Hematopoietic multipotent progenitor cell (in vitro differentiated cells): ENCODE measurements at places on chromosomes 11 and 22.

DNA sequence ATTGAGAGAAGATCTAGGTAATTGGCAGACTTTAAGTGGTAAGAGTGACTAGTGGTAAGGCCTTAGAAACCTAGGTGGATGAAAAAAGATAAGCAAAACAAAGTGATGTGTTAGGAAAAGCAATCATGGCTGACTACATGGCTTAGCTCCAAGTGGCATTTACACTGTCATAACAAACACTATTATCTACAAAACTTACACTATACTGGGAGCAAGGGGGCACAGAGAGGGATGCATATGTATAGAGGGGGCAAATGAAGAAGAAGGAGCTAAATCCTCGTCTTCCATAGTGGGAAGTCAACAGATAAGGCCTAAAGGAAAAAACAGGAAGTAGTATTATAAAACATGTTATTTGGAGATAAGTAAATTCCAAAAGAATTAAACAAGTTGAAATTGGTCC, 32.5 kb downstream of the ADORA2A start:
- no peak for DNase-seq

DNA sequence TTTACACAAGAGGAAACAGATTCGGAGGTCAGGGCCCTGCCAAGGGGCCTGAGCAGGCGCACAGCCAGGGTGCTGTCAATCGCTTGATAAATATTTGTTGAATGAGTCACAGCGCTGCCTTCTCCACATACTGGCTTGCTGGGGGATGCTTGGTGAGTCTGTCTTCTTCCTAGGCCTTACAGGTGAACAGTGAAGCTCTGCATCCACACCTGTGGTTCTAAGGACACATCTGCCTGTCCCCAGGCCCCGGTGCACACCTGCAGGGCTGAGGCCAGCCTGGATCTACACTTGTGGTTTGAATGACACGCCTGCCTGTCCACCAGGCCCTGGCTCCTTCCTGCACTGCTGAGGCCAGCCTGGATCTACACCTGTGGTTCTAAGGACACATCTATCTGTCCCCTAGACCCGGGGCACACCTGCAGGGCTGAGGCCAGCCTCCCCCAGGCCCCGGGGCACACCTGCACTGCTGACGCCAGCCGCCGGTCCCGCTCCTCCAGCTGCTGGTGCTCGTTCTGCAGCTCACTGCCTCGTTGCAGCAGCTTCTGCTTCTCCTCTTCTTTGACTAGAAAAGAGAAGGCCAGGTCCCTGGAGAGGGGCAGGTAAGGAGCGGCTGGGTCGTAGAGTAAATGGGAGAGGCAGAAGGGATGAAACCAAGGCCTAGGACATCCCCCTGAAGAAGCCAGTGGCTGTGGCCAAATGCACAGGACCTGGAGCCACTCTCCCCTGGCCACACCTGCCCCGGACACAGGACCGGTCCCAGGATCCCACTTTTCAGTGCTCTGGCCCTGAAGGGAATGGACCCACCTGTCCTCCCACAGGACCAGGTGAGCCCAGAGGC, 124.6 kb downstream of the PHF21B start:
- no peak for DNase-seq

DNA sequence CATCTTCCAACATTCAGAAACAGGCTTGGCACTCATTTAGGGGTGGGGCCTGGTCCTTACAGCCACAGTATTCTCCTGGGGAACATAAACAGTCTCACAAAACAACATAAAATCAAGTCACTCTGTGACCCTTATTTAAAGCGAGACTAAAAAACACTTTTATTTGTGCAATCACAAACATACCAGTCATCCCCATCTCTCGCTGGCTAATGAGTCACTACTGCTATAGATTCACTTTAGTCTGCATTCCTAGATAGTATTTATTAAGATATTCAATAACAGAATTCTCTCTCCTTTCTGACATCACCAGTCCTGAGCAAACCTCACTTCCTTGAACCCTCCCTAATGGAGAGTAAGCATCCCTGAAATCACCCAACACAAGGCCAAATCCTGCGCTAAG, 68.0 kb downstream of the ZBTB44 start:
- DNase-seq = no peak

- DNase-seq = no peak
Measured at GRCh38 chr11:118838905-118839553, 44.7 kb upstream of the CXCR5 start.

GRCh38 chr11:69948256-69949141, 129.3 kb upstream of the FGF3 start:
- no peak for DNase-seq

GRCh38 chr11:17883946-17884345, 128.9 kb downstream of the SERGEF start:
- no peak for DNase-seq

- no peak for DNase-seq
Measured at GRCh38 chr11:60945295-60945667, 6.7 kb downstream of the SLC15A3 start.

DNA sequence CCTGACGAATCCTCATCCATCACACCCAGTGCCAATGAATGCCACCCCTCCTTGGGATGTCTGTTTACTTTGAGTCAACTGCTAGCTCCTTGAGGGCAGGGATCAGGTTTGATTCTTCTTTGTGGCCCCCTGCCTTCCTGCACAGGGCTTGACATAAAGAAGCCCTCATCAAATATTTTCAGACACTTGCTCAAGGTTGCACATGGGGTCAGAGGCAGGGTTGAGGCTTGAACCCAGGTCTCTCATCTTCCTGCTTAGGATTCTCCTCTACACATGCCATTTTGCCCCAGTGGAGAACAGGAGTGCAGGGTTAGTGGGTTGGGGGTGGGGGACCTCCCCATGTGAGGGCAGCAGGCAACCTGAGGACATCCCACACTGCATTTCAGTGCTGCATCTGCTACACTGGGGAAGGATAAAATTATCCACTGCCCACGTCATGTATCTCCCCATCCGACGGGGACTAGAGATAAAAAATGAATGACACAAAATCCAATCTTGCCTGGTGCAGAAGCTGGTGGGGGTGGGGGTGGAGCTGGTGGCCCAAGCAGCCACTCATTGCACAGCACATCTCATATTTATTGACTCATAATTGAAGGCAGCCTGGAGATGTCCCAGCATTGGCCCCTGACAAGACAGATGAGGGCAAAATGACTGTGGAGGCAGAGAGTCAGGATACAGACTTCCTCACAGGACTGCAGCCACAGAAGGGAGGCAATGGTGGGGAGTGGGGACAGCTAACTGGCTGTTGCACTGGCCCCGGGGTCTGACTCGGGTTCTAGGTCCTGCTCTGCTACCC, 41.3 kb downstream of the NEU3 start:
- DNase-seq = no peak
